ENCODE measurements at places on chromosomes 7 and 10.

GRCh38 chr10:127186813-127187212 lies 9.6 kb downstream of the INSYN2A start:
- DNase-seq, result no peak

DNA sequence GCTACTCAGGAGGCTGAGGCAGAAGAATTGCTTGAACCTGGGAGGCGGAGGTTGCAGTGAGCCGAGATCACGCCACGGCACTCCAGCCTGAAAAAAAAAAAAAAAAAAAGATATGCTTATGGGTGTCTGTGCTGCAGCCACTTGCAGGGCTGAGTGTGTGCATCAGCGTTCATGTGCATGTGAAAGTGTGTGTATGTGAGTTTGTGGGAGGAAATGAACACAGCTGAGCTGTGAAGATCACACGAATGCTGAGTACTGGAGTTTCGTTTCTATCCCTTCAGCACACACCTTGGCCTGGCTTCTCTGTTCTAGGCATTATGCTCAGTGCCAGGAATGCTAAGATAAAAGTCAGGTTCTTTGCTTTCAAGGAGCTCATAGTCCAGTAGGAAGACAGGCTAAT lies 12.0 kb upstream of the SVOPL start:
- no peak for DNase-seq

DNA sequence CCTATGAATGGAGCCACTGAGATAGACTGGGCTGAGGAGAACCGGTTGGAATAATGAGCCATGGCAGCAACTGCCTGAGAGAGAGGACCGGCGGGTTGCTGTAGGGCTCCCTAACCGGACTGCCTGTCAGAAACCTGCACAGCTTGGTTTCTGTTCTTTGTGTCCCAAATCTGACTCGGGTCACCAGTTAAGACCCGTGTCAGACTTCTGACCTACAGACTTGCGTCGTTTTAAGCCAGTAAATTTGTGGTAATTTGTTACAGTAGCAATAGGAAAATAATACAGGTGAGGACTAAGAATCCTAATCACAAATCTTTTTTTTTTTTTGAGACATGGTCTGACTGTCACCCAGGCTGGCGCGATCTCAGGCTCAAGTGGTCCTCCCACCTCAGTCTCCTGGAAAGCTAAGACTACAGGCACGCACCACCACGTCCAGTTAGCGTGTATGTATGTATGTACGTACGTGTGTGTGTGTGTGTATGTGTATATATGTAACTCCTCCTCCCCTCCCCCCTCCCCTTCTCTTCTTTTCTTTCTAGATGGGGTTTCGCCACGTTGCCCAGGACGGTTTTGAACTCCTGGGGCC lies 672 bp upstream of the DDX56 start:
- DNase-seq, result no peak

GRCh38 chr7:158074896-158075632 lies 512.6 kb downstream of the PTPRN2 start:
- DNase-seq, result no peak

- no peak for DNase-seq
These were observed 99.6 kb downstream of the JMJD1C start for GRCh38 chr10:63365976-63366765.

GRCh38 chr10:77504873-77505257 lies 132.7 kb downstream of the KCNMA1 start:
- no peak for DNase-seq

GRCh38 chr10:21705828-21706176 lies 171.8 kb downstream of the MLLT10 start:
- DNase-seq, result no peak

GRCh38 chr10:59678884-59679301 lies 30.8 kb downstream of the SLC16A9 start:
- DNase-seq, result no peak

DNA sequence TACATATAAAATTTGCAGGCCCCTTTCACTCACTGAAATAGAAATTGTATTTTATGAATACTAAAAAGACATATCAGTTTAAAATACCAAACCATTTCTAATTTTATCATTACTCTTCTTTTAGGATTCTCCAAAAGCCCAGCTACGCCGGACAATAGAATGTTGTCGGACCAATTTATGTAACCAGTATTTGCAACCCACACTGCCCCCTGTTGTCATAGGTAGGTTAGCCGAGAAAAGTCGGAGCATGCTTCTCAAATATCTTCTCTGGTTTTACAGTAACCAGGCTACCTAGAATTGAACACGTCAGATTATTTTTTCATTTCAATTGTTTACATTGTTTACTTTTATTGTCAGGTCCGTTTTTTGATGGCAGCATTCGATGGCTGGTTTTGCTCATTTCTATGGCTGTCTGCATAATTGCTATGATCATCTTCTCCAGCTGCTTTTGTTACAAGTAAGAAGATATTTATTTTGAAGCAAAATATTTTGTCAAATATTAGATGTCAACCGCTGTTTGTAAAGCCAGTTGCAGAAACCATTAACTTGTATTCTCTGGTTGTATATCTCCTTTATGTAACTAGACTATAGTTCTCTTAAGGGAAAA lies 57.6 kb downstream of the MMRN2 start:
- DNase-seq, result peak; percentile 42

GRCh38 chr7:132117181-132117580 lies 459.1 kb downstream of the PLXNA4 start:
- no peak for DNase-seq

- DNase-seq, result no peak
These were observed 48.8 kb downstream of the DLD start for GRCh38 chr7:107939573-107940489.

GRCh38 chr7:46969303-46970130 lies 612.4 kb downstream of the TNS3 start:
- DNase-seq, result no peak

DNA sequence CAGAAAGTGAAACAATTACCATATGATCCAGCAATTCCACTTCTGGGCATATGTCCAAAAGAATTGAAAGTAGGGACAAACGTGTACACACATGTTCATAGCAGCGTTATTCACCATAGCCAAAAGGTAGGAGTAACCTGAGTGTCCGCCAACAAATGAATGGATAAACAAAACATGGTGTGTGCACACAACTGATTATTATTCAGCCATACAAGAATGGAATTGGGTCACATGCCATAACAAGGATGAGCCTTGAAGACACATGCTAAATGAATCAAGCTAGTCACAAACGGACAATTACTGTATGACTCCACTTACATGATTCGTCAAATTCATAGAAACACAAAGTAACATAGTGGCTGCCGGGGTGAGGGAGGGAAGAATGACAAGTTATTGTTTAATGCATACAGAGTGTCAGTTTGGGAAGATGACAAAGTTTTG lies 4.1 kb upstream of the OIT3 start:
- peak; percentile 31 for DNase-seq

- DNase-seq, result peak; percentile 98
These were observed 566.6 kb downstream of the KCNMA1 start for GRCh38 chr10:77071001-77071511.

GRCh38 chr10:98577578-98577977 lies 130.8 kb upstream of the HPS1 start:
- DNase-seq, result no peak

DNA sequence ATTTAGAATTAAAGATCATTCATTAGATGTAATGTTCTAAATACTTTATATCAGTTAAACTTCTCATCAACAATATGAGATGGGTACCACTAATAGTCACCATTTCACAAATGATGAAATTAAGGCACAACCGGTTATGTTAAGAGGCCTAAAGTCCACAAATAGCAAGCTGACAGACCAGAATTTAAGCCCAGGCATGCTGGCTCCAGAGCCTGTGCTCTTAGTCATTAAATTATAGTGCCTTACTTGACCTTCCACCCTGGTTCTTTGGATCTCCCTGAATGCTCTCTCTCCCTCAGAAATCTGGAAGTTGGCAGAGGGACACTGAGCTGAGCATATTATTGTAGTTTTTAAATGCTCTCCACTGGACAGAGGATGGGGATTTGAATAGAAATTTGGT lies 3.6 kb downstream of the LIPN start:
- DNase-seq, result no peak

GRCh38 chr10:78859266-78859665 lies 209.5 kb upstream of the ZMIZ1 start:
- no peak for DNase-seq

DNA sequence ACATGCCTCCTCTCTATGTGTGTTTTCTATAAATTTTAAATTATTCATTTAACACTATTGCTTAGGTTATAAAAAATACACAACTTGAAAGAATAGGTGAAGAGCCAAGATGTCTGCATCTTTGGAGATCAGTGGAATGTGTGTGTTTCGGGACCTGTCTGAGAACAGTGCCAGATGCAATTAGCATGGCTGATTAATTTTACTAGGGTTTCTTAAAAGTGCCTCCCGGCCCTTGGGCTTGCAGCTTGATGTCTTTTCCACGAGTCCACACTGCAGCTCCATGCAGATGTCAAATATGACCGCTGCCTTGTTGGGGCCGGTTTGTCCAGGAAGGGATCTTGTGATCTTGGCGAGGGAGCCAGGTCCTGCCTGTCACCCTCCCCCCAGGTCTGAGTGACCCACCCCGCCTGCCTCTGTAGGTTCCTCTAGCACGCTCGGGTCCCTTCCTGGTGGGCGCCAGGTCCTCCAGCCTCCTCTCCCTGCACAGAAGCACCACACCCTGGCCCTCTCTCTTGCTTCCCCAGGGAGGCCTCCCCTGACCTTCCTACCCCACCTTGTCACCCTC lies 20.7 kb downstream of the LHPP start:
- DNase-seq, result no peak

DNA sequence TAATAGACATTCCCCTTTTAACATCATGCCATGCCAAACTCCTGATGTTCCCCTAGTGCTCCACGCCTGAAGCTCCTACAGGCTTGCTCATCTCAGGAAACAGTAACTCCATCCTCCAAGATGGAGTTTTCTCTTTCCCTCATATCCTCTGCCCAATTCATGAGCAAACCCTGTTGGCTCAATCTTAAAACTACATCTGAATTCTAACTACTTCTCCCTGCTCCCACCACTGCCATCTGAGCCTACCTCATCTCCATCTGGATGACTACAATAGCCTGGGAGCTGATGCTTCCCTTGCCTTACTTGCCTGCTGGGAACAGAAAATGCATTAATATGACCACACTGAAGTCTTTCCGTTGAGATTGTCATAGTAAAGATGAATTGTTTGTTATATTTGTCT lies 271.7 kb upstream of the MKLN1 start:
- no peak for DNase-seq

DNA sequence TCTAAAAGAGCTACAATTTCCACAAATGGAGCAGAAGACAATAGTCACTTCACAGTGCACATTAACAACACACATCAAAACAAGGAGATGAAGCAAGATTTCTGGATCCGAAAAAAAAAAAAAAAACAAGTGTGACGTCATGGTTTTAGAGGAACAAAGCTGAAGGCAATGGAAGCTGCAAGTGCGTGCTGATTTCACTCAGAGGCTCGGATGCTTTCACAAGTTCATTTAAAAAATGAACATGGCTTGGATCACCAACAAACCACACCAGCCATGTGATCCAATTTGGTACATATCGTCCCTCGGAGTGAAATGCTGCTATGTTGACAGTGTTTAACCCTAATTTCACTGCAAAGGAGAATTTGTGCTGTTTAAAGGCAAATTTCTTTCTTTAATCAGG lies 337.0 kb upstream of the PRKCQ start:
- DNase-seq, result no peak

DNA sequence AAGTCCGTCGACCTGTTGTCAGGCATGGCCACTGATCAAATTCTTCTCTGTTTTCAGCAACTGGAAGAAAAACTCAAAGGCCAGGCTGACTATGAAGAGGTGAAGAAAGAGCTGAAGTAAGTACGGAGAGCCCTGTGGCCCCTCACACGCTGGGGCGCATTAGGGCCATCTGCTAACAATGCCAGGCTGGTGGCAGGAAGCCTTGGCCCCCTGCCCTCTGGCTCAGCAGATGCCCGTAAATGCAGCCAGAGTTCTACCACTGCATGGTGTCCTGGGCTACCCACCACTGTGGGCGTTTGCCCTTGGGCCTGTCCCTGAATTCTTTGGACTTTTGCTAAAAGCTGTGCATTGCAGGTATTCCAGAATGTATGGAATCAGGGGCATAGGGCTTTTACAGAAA lies 96.9 kb upstream of the SH2B2 start:
- no peak for DNase-seq

DNA sequence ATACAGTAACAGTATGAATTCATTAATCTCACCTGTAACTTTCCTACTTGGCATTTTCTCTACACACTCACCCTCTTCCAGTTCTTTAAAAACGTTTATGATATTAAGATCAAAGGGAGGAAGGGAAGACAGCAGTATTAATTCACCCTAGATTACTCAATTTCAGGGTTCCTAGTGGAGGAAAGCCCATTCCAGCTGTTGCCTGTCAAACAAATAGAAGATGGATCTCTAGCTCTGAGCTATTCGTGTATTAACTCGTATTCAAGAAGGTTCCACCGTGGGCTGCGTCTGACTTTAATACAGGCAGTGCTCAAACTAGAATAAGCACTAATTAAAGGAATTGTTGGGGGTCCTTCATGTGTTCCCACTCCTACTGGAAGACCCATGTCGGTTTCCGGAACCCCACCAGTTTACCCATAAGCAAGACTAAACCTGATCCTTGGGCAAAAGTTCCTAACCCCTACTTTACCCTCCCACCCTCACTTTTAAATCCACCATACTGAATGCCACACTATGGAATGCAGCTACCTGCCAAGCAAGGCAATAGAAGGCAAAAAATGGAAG lies 2.1 kb downstream of the NANOS1 start:
- DNase-seq, result no peak

GRCh38 chr10:110802551-110803238 lies 69.0 kb upstream of the PDCD4 start:
- peak; percentile 34 for DNase-seq

DNA sequence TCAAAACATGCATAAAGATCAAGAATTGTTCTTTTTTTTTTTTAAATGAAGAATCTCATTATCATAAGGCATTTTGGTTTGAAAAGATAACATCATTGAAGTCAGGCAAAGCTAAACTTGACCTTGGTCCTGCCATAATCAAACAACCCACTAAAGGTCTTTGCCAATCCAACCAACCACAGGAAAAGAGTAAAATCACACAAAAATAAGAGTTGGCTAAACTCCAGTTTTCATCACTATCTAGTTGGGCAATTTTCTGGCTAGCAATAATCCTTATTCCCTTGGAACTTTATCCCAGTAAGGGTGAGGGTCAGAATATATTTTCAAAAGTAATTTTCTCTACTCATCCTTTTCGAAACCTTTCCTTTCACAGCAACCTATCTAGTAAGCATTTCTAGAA lies 62.4 kb downstream of the HIBADH start:
- DNase-seq, result no peak

DNA sequence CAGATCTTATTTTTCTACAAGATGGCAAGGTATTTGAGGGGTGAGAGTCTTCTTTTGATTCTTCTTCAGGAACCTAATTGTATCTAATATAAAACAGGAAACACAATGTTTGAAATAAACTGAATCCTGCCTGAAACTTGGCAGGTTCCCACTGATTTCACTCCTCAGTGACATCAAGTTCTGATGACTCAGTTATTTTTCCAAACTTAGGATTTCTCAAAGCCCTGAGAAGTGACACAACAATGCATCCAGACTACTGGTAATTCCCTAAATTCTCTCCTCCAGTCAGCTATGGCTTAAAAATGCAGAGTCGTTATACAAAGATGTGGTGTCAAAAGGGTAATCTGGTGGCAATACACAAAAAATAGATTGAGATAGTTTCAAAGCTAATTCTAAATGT lies 80.9 kb downstream of the ABLIM1 start:
- DNase-seq, result no peak

All from skin of body (tissue), 3 donors.